COLO829 (cell line): ENCODE measurements at places on chromosomes 3 and 15.
A peak's percentile ranks its signal among the peaks of the same experiment; 100 is the strongest.

DNA sequence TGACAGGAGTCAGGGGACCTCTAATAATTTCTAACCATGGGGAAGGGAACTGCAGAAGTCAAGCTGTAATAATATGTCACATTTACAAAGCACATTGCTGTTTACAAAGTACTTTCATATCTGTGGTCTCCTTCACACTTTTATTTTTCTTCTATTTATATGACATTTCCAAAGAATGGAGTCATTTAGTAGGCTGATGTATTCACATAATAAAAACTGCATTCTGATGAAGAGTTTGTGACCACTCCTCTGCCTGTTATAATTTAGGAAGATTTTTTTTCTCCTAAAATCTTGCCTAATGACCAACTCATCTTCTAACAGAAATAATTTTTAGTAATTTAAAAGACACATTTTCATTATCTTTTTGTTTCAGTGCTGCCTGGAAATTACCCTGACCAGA, 272.2 kb upstream of the VEPH1 start:
- DNase-seq = no peak

- no peak for DNase-seq
Observed at GRCh38 chr15:65326117-65326526, 21.6 kb downstream of the RNU5B-1 start.

DNA sequence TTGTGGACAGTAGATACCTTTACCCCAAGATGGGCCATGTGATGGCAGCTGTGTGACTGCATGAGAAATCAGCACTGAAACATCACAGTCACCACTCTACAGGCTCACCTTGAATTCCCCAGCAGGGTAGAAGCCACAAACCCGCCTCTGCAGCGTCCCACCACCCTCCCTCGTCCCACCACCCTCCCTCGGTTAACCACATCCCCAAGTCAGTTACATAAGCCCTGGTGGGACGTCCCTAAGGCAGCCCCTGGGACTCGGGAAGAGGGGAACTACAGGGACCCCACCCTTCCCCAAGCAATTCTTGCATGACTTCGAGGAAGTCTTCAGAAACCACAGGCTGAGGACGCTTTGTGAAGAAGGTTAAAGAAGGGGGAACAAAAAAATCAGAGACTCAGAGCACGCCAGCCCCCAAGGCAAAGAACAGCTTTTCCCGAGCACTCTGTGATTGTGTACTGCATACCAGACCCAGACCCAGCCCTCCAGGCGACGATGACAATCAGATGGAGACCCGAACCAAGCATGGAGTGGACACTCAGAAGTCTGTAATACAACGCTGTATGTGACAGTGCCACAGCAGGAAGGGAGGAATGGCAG, 60.5 kb downstream of the SH3BP5 start:
- DNase-seq = no peak

- no peak for DNase-seq
Observed at GRCh38 chr15:88645171-88646087, 6.6 kb downstream of the ISG20 start.

DNA sequence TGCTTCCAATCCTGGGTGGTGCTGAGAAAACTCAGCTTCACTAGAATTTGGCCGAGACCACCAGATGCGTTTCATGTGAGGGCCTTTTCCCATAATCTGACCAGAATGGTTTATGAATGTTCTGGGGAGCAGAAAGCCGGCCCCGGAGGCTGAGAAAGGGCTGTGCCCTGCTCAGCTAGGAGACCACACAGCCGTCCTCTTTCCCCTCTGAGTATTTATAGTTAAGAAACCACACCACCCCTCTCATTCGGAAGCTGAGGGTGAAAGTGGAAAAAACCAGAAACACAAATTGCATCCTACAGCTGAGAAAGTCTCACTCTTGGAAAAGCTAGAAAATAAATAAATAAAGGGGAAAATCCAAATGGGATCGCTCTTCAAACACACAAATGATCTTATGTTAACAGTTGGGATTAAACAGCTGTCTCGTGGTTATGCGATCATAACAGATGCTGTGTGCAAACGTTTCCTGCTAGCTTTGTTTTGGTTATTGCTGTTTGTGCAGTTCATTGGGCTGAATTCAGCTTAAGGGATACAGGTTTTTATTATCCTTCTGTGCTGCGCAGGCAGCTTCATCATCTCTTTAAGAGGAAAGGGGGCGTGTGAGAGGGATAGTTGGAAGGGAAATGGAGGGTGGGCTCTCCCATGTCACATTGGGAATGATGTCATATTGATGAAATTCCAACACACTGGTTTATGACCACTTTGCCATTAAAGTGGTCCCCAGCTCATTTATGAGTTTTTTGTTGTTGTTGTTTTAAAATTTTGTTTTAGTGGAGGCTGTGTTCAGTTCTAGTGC, 1026.2 kb upstream of the NR2F2 start:
- DNase-seq = peak; percentile 62

DNA sequence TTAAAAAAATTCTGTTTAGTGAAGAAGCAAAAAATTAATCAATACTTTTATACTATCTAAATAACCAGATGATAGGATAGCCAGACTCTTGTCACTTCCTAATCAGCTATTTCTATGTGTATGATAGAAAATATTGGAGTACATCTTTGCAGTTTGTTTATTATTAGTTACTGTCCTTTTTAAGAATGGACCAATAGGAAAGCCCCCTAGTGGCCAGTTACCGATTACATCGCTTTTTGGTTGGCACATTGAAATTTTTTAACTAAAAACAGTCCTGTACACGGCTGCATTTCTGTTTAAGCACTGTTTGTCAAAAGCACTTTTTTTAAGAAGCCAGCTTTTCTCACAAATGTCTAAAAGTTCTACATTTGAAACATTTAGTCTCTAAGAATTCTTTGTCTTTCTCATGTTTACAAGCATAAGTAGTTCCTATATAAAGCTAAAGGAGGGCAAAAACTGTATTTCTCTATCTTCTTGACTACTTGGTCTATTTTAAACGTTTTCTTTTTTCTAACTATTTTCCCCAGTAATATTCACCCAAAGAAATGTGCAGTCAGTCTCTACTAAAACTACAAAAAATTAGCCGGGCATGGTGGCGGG, 253.2 kb upstream of the LRTM1 start:
- DNase-seq = peak; percentile 72

DNA sequence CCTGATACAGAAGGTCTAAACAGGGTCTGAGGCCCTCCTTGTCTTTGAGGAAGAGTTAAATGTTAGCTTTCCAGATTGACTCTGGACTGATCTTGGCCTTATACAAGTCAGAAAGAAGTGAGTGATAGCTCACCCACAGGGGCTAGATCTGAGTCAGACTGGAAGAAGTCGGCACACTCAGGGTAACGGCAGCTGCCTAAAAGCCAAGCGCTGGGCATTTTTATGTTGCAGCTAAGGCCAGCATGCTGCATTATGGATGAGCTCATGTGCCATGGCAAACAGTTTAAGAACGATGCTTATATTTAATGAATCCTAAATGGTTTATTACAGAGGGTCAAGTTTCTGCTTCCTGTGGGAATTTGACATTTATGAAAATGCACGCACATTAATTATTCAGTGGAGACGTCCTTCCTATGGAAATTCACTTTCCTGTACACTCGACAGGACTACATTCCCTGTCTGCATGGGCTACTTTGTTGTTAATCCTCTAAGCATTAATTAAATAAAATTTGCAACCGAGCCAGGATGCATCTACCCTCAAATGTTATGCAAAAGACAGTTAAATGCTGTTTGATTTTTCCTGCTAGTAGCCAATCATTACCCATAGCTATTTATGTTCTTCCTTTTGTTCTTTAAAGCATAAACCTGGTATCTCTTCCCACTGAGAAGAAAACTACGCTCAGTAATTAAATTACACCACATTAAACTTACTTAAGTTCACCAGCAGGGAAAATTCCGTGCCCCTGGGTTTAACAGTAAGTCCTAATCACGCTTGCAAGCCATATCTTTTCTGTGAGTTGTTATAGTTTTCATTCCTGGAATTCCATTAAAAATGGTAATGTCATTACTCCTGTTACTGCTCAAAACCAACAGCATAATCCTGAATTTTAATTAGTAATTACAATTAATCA, 762.7 kb upstream of the CFAP20DC start:
- DNase-seq = no peak

- no peak for DNase-seq
Observed at GRCh38 chr3:107881509-107881908, 209.3 kb downstream of the CD47 start.

DNA sequence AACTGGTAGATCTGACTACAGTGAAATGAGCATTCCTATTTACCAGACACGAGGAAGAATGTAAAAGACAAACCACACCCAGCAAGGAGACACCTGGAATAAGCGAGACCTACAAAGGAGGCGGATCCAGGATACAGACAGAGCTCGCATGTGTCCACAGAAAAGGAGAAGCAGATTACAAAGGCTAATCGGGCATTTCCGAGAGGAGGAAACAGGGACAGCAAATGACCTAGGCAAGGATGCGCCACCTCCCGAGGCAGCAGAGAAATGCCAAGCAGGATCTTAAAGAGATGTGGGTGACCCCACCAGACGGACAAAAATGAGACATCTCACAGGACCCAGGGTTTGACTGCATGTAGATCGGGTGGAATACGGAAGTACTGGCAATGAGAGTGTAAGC, 63.2 kb upstream of the IQSEC1 start:
- no peak for DNase-seq

DNA sequence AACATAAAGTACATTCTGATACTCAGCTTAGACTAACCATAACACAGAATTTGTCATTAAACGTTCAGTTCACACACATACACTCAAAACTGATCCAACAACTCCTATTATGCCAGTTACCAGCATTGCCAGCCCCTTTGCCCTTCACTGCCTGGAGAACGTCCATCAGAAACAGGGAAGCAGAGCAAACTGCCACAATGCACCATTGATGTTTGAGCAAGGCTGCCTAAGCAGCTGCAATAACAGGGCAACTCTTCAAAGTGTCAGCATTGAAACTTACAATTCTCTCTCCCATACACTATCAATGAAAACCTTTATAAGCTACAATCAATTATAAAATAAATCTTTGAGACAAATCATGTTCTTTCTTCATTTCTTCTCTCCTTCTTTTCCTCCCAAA, 85.1 kb downstream of the ZBTB20 start:
- DNase-seq = peak; percentile 77

GRCh38 chr15:89377842-89378295, 43.2 kb upstream of the POLG start:
- no peak for DNase-seq

DNA sequence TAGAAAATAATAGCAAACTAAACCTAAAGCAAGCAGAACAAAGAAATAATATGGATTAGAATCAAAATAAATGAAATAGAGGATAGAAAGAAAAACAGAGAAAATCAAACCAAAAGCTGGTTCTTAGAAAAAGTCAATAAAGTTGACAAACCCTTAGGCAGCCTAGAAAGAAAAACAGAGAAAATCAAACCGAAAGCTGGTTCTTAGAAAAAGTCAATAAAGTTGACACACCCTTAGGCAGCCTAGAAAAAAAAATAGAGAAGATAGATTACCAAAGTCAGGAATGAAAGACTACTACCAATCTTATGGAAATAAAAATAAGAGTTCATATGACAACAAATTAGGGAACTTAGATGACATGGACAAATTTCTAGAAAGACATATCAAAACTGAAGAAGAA, 142.4 kb downstream of the LRRC28 start:
- DNase-seq = no peak

GRCh38 chr3:72271216-72271615, 486.3 kb upstream of the PROK2 start:
- no peak for DNase-seq

DNA sequence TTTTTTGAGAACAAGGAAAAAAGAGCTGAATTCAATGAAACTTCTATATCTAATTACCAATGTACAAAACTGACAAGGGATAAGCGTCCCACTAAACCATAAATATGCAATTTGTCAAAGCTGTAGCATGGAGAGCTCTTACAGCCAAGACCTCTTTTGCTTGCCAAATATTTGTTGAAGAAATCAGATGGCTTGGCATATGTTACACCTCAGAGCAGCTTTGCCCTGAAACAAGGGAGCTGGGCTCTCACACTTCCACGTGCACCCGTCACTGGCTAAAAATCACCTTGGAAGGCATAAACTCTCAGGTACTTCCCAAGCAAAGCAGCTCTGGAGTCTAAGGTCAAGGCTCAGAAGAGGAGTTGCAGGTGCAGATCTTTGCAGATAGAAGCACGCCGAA, 324.7 kb upstream of the SLCO3A1 start:
- no peak for DNase-seq

DNA sequence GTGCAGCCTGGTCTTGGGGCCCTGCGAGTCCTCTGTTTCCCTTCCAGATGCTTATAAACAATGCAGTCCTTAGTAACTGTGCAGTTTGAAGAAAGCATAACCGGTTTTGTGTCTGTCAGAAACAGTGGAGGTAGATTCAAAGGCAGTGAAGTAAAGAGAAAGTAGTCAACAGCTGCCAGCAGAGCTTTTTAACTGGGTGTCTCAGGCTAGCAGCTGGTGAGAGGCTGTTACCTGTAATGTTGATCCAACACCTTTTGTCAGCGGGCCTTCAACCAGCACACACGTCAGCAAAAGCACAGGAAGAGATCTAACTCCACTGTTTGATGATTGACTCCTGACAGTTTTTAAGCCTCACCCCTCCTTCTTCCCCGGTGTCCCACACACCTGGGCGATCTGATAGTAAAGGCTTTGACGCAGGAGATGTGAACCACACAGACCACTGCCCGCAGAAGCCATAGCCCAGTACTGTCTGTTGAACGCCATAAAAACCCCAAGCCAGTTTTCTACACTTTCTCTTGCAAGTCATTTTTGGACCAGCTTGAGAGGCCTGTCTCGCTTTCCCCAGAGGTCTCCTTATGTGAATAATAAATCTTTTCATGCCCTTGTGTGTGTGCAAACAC, 178.0 kb downstream of the FMN1 start:
- DNase-seq = no peak

GRCh38 chr15:65414841-65415621, 7.7 kb downstream of the IGDCC4 start:
- DNase-seq = no peak

DNA sequence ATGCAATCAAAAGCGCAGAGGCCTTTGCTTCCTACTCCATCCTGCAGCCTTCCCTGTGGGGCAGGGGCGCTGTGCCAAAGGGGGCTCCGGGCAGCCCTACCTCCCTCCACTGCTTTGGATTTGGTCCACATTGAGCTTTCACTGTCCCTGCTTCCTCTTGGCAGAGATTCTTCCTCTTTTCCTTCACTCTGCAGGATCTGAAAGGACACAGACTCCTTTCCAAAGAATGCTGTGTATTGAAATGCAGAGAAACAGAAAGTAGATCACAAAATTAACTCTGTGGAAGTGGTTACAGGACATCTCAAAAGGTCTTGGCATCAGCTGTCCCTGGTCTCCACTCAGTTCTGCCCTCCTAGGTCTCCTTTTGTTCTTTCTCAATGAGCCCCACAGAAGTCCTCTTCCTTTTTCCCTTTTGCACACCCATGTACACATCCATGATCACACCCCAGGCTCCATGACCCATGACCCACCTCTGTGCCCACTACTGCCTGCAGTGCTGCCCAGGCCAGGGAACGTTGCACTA, 64.1 kb downstream of the CCR1 start:
- DNase-seq = no peak

DNA sequence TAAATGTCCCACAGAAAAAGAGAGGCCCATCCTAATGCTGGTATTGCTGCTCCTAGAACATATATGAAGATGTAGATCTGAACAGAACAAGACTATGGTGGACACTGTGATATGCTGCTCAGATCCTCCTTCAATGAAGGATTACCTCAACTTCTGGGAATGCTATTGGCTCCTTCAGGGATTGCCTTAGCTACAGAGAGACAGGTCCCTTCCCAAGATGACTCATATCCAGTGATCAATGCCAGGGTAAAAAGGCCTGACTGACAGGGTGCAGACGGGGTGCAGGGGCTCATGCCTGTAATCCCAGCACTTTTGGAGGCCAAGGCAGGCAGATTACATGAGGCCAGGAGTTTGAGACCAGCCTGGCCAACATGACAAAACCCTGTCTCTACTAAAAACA, 20.5 kb upstream of the STAG1 start:
- no peak for DNase-seq
